ENCODE measurements at places on chromosomes 1 and 21.

- DNase-seq = no peak
Observed at GRCh38 chr21:45110873-45111624, 36.7 kb downstream of the ADARB1 start.

DNA sequence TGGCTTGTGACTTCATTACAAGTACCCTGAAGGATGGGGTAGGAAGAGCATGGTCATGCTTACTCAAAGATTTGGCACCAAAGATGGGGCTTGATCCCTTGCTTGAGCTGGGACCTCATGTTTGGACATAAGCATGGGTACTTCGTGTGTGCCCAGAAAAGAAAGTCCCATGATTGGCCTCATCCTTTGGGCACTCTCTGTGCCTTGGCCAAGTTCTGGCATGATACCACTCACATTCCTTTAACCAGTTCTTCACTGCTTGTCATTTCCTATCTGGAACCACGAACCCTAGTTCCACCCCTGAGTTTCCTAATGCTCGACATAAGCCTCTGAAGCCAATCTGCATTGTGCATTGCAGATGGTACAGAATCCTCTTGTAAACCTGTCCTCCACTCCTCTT, 107.0 kb downstream of the NAV1 start:
- DNase-seq = no peak

DNA sequence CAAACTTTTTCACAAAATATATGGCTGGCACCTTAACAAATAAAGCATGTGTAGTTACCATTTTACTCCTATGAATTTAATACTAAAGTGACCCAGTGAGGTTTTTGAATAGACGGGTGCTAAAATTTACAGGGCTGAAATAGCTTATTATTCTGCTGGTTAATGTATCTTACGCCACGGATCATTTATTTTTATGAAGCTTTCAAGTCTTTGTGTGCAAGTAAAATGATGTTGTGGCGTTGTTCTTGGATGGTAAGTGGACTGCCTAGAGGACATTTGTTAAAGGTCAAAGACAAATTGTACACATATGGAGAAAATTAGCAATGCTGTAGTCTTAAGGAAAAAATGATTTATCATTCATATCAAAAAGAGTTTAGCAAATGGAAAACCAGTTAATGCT, 22.8 kb downstream of the INSL5 start:
- DNase-seq = no peak

- no peak for DNase-seq
Observed at GRCh38 chr21:32499249-32500055, 85.9 kb downstream of the TCP10L start.

DNA sequence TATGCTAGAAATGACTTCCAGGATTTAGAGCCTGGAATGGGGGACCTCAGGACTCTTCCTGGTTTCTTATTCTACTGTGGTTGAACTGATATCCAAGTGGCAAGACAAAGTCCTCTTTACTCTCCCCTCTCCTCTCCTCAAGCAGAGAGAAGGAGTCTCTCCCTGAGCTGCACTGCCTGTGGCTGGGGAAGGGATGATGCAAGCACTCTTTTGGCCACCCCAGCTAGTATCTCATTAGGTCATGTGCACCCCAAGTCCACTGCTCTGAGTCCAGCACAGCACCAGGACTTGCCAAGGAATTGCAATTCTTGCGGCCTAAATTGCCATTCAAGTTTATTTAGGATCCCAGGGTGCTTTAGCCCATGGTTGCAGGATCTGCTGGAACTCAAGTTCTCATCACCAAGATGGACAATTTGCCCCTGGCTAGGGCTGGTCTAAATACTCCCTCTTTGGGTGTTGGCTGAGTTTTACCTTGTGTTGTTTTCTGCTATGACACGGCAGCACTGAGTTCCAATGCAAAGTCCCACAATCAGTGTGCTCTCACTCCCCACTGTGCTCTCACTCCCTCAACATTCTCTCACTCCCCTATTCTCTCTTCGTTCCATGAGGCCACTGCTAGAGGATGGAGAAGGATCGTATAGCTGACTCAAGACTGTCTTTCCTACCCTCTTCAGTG, 172.2 kb downstream of the TM2D1 start:
- DNase-seq = no peak

DNA sequence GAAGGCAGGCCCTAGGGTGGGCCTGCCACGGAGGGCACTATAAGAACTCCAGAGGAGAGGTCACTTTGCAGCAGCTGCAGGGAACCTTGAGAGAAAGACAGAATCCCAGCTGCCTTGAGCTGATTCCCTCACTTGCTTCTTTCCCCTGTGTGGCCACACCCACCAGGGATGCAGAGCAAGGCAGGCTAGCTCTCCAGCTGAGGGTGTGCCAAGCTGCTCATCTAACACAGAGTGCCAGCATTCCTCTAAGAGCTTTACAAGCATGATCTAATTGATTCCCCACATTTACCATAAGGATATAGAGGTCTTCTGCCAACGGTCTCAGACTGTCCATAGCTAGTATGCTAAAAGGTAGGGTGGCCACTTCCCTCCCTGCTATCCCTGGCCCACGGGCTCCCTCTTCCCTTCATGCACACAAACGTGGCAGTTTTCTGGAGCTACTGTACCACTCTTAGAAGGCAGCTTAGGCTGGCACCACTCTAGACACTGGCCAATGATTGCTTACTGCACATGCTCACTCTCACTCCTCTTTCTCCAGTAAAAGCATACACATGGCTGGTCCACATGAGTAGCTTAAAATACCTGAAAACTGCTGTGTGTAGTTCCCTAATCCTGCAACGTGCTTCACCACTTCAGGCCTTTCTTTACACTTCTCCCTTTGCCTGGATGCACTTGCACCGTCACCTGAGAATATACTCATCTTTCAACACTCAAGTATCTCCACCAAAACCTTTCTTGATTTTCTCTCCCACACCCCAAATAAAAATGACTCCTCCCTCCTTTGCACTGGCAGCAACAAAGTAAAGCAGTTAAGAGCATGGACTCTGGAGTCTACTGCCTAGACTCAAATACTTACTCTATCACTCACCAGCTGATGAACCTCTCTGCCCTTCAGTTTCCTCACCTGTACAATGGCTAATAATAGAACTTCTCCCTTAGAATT, 57.7 kb downstream of the DMAP1 start:
- no peak for DNase-seq

DNA sequence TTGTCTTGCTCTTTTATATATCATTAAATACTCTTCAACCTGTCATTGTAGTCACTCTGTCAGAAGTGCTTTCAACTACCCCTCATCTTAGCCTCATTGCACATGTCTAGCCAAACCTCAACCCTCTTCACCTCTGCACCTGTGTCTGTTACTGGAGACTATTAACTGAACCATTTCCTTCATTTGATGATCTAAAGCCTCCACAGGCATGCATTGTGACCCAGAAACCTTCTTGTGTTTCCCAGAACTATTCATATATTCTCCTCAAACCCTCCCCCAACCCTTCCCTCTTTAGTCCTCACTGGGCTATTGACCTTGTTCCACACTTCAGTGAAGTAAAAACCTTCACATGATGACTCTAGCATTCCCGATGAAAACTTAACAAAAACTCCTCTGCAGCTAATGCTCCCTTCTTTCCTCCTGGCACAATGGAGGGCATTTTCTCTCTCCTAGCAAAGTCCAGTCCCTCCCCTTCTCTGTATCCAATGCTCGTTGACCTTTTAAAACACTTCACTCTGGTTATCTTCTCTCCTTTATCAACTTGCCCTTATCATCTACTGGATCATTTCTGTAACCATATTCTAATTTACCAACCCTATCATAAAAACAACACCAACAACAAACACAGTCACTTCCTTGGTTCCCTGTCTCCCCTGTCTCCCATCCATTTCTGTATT, 86.1 kb downstream of the BACH1 start:
- no peak for DNase-seq

All from CD4-positive, alpha-beta T cell treated with Interleukin-21 for 1 hour (primary cell).